Testis (tissue), 5 donors: ENCODE measurements at places on chromosomes 2 and 18. TPM values are rescaled to one million over a fixed set of nuclear protein-coding genes. Genes with fewer than 3 reads are reported as not detected.

DHRS9 gene
- 2.3 TPM for total RNA-seq

HOXD4 gene
- total RNA-seq: 13.3 TPM

SLC16A14 gene
- 2.8 TPM for total RNA-seq

ANKRD30BL gene
- 41.0 TPM for total RNA-seq

ABCB11 gene
- total RNA-seq: 7.2 TPM

HAUS1 gene
- total RNA-seq: 20.5 TPM

PCGF1 gene
- 20.1 TPM for total RNA-seq

DLGAP1 gene
- total RNA-seq: 93.8 TPM

SPP2 gene
- not detected for total RNA-seq

LOXL3 gene
- 15.2 TPM for total RNA-seq

SLC8A1 gene
- 1.4 TPM for total RNA-seq

EFR3B gene
- total RNA-seq: 3.7 TPM
